ENCODE measurements at places on chromosomes 2 and 18.

DNA sequence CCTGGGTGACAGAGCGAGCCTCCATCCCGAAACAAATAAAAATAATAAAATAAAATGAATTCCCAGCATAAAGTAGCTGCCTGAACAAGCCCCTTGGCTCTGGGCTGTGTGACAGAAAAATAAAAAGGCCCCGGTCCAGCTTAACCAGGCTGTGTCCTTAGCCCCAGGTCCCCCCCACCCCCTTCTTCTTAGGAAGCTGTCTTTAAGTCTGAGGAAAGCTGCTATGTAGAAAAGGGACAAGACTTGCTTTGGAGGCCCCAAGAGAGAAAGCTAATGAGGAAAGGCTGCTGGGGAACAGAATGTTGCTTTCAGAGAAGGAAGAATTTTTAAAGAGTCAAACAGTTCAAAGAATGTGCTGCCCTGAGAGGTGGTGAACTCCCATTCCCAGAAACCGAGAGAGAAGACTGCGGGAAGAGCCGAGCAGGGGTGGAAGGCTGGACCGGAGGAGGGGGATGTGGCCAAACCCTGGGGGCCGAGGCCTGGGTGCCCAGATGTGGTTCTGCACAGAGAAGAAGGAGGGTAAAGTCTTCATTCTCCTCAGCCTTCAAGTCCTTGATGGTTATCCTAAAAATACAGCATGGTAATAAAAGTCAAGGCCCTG lies 61.9 kb downstream of the CENPO start:
- no peak for DNase-seq

DNA sequence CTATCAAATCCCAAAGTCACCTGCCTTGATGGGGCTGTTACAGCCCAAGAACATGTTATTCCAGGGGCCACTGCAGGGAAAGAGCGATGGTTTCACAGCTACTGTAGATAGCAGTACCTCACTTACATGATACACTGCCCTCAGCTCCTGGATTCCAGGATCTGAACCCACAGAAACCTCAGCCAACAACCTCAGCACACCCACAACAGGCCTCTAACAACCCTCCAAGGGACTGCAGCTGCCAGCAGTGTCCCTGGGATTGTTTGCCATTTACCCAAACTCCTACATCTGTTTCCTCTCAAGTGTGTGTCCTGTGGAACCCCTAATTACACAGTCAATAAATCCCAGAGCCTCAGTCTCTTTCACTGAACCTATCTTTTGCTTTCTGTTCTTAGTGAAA lies 28.2 kb downstream of the OSBPL1A start:
- peak; percentile 27 for DNase-seq

- no peak for DNase-seq
Measured at GRCh38 chr2:133004623-133005022, 334.6 kb upstream of the LYPD1 start.

DNA sequence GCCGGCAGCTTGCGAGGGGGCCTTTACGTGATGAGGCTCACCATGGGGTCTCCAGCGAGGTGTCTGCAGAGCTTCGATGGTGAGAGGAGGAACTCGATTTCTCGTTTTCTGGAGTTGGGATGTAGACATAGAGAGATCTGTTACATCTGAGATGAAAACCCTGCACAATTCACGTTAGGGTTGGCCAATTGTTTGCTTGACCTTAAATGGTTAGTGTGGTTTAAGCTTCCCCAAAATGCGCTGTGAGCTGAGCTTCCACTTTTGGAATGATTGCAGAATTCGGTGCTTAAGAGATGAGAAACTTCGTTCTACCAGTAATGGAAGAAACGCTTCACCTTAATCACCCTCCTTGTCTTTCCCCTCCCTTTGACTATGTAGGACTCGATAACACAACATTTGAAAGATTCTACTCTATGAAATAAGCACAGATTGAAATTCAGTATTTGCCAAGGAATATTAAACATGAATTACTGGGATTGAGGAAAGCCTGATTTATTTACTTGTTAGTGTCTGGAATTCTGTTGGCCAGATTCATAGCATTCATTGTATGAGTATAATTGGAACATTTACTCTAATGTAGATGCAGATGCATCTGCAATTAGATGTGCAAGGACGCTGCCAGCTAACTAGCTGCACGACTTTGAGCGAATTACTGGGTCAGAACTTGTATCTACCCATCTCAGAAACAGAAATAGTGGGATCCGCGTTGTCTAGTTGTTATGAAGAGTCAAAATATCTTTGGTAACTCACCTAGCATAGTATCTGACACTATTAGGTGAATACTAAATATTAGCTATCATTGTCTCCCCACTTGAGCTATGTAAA lies 1.6 kb upstream of the KLF7 start:
- no peak for DNase-seq

DNA sequence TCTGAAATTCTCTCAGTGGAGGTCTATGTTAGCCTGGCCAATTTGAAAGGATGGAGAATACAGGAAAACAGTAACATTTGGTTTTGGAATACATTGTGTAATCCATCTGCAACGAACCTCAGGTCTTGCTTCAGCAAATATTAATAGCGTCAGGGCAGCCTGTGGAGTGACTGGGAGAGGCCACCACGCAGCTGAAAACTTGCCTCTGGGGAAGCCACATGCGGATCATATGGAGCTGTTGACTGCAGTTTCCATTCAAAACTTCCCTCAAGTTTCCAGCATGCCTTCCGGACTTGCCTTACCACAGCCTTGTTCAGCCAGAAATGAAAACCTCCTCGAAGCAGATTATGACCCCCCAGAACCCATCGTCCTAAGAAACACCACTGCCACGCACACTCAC lies 25.7 kb downstream of the BCL11A start:
- DNase-seq = no peak

DNA sequence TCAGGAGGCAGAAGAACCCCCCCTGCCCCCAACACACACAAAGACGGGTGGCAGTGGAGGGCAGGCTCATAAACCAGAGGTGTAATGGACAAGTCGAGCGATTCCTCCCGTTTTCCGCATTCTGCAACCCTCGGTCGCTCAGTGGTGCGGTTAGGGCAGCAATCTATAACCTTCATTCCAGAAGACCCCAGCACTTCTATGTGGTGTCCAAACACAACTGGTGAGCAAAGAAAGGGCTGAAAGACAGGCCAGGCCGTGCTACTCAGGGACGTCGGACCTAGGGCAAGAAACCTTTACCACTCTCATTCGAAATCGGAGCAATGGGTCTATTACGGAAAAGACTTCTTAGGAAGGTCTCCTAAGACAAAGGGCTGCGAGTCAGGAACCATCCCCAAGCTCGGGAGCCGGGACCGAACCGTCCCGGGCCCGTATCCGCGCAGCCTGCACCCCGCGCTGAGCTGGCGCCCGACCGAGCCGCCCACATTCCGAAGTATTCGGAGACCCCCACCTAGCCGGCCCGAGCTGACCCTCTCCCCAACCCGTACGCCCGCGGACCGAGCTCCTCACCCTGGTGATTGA lies 568 bp downstream of the ARL5A start:
- no peak for DNase-seq

DNA sequence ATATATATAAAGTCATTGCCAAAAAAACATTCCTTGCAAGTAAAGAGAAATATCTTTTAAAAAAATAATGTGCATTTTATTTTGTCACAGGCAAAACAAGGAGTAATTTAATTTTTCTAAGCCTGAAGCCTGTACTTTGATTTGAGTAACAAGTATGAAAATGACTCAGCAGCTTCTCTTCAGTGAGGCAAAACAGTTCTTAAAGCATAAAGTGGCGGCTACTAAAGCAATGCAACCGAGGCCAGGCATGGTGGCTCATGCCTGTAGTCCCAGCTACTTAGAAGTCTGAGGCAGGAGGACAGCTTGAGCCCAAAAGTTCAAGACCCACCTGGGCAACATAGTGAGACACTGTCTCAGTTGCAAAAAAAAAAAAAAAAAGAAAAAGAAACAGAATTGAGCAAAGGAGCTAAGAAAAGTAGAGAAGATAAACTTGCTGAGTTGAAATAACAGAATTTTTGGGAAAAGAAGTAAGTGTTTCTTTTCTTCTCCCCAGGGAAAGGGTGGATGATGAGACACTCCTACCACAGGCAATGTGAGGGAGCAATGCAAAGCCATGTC lies 29.6 kb downstream of the DOK1 start:
- DNase-seq = peak; percentile 16

DNA sequence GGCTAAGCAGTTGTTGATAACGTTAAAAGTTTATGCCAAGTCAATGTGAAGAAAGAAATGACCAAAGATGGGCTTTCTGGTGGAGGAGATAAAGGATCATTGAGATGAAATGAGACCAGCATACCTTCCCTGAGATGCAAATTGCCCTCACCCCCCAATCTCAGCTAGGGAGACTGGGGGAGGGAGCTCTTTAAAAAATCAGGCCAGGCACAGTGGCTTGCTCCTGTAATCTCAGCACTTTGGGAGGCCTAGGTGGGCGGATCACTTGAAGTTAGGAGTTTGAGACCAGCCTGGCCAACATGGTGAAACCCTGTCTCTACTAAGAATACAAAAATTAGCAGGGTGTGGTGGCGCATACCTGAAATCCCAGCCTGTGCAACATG lies 30.9 kb upstream of the KCMF1 start:
- DNase-seq = no peak

DNA sequence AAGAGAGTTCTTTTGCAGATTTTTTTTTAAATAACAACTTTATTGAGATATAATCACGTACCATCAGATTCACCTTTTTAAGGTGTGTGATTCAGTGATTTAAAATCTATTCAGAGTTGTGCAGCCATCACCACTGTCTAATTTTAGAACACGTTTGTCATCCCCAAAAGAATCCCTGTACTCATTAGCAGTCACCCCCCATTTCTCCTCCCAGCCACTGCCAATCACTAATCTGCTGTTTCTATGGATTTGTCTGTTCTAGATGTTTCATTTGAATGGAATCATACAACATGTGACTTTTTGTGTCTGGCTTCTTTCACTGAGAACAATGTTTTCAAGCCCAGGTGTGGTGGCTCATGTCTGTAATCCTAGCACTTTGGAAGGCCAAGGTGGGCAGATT lies 55.4 kb upstream of the RAPH1 start:
- no peak for DNase-seq

GRCh38 chr2:100820523-100821254 lies 750 bp downstream of the NPAS2 start:
- DNase-seq = no peak

DNA sequence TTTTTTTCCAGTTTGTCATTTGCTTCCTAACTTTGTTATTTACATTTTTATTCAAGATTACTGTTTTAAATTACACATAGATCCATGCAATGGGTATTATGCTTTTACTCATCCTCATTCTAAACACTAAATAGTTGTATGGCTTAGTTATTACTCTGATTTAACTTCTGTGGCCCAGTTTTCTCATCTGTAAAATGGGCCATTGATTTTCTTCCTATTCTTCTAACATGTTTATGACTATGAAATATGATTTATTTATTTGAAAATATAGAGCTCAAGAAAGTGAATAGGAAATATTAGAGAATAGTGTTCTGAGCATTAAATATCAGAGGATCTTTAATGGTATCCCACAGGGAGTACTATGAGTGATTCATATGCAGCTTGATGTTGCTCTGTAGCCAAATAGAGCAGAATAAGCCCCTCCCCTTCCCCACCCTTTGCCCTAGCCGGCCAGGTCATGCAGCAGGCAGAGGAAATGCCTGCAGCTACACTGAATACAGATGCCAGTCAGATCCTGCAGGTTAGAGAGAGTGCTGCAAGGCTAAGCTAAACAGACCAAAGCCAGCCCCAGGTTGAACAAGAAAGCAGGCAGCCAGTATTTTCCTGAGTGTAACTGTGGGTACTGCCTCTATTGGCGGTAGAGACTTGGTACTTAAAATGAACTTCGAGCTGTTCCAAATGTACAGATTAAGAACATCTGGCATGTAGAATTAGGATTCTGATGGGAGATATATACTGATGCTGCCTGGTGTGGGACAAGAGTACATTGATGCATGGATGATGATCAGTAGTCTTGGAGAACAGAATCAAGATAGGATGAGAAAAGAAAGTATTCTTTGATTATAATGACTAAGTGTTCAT lies 11.7 kb upstream of the ACYP2 start:
- DNase-seq = no peak

GRCh38 chr18:62590799-62591590 lies 68.2 kb downstream of the ZCCHC2 start:
- no peak for DNase-seq

GRCh38 chr2:144078802-144079724 lies 440.9 kb downstream of the ZEB2 start:
- DNase-seq = no peak

DNA sequence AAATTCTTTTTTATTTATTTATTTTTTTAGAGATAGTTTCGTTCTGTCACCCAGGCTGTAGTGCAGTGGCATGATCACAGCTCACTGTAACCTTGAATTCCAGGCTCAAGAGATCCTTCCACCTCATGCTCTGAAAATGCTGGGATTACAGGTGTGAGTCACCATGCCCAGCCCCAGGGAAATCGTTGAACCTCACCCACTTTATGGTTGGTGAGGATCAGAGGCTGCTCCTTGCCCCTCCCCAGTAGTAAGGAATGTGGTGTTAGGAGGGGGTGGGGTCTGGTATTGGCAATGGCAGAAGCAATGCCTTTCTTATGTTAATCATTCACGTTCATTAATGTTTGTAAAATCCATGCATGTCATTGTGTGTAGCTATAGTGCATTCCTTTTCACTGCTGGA lies 161.9 kb downstream of the SUCLG1 start:
- no peak for DNase-seq

DNA sequence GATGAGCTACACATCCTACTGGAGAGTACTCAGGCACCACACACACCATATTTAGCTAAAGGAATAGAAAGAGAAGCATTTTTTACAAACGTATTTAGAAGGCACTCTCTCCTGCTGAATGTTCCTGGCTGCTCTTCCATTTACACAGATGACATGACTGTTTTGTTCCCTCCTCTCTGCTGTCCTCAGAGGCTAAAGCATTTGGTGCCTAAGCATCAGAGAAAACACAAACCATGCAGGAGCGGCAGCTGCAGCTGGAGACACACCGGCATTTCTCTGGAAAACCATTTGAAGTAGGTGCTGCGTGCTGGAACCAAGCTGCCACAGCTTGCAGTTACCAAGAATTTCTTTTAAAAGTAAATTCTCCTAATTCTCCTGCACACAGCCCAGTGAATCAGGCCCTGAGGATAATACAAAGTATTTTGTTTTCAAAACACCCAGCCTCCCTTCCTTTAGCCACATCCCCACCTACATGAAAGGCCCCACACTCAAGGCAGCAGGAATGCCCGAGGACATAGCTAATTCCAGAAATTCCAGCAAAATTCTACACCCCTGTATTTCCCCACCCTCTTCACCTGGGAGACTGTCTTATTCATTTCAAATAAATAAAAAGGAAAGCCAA lies 488.9 kb upstream of the SOX11 start:
- no peak for DNase-seq

DNA sequence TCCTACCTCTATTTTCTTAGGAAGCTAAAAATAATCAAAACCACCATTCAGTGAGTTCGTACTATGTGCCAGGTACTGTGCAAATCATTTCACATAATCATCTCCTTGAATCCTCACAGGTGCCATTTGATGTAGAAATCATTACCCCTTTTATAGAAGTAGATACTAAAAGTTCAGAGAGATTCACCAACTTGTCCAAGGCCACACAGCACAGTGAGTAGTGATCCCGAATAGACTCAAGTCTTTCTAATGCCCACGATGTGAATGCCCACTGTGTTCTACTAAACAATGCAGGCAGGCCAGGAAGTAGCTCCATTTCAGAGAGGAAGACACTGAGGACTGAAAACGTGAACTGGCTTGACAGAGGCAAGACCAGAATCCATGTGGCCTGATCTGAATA lies 68.8 kb downstream of the ANTXR1 start:
- no peak for DNase-seq

GRCh38 chr2:240433973-240434727 lies 1.3 kb upstream of the GPC1 start:
- DNase-seq = no peak

GRCh38 chr2:68727683-68728375 lies 6.8 kb upstream of the ARHGAP25 start:
- no peak for DNase-seq

- DNase-seq = no peak
Measured at GRCh38 chr18:48139431-48140347, 209.2 kb upstream of the SMAD2 start.

All from stimulated activated CD4-positive, alpha-beta T cell treated with anti-CD3 and anti-CD28 coated beads, Interleukin-12 subunit alpha, Interleukin-12 subunit beta, amount 100 ng/mL, for 48 hours (primary cell).